Peyer's patch (tissue), 4 donors: ENCODE measurements at places on chromosomes 7 and 10. TPM values are rescaled to one million over a fixed set of nuclear protein-coding genes. Genes with fewer than 3 reads are reported as not detected.

The NPC1L1 gene
- total RNA-seq, result not detected

- no peak for DNase-seq
These were observed 141.8 kb downstream of the C7orf25 start for GRCh38 chr7:42770114-42770513.

DNA sequence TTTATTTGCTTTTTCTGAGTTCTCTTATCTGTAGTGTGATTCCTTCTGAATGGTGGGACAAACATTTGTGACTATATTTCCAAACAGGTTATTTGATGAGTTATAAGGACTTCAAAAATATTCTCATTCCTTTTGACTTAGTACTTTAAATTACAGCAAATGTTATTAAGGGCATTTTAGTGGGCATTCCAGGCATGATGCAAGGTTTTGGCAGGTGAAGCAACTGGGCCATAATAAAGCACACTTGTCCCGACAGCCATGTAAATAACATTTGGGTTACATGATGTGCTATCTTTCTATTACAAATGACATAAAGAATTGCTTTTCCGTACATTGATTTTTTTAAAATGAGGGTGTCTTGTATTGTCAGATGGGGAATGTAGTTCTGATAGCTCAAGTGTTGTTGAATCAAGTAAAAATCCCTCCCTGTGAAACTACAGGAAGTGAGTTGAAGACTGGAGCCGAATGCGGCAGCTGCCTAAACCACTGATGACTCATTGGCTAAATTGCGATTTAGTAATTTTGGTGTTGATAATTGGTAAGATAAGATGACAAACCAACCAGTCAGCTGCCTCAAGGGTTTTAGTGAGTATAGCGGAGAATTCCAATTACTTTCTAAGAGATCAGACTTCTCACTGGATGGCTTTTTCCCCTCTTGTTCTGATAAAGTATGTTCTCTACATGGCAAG is 231.3 kb upstream of the NPY start:
- no peak for DNase-seq

- DNase-seq, result no peak
These were observed 51.8 kb upstream of the CHST3 start for GRCh38 chr10:71912431-71912830.

- peak; percentile 78 for DNase-seq
These were observed 104.4 kb upstream of the LRRC4 start for GRCh38 chr7:128135515-128136214.

- DNase-seq, result no peak
These were observed 638 bp downstream of the IQCE start for GRCh38 chr7:2559283-2559950.

DNA sequence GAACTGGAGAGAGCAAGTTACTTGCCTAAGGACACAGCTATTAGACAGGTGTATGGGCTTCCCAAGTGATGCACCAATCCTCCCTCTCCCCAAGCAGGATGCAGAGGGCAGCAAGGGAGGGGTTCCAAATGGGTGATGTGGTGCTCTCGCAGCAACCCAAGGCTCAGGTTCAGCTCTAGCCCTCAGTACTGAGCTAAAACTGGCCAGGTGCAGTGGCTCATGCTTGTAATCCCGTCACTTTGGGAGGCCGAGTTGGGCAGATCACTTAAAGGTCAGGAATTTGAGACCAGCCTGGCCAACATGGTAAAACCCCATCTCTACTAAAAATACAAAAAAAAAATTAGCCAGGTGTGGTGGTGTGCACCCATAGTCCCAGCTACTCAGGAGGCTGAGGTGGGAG is 40.7 kb downstream of the GPRIN2 start:
- peak; percentile 43 for DNase-seq

The C10orf53 gene
- total RNA-seq, result not detected

DNA sequence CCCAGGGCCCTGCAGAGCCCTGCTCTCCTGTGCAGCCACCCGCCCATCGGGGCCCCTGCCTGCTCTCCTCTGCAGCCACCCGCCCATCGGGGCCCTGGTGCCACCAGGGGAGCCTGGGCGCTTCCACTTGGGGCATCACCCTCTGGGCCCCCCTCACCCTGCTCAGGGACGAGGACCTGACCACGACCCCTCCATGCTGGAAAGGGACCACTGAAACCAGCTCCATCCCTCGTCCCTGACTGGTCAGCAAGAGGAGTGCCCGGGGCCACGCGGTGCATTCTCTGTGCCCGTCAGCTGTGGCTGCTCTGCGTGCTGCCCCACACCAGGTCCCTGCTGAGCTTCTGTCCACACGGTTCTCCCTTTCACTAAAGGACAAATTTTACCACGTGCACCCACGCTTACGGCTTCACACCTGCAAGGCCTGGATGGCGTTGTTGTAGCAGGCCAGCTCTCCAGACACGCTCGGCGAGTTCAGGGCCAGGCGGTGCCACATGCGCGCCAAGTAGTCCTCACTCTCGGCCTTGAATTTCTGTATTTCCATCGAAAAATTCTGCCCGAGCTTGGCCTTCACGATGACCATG is 57.6 kb downstream of the CFAP46 start:
- no peak for DNase-seq

DNA sequence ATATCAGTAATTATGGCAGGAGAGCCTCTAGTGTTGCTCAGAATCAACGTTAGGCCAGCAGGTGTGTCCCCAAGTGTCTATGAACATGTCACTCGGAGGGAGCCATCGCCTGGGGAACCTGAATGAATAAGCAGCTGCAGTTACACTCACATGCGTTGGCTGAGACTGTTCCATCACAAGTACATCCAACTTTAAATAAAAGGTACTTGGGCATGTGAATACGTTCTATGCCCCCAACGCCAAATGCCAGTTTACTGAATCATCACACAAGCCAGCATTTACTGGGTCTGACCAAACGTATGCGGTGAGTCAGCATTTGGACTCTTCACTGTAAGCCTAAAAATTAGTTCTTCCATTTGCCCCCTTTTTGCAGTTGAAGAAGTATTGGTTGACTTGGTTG is 207.6 kb upstream of the PLXNA4 start:
- DNase-seq, result no peak

DNA sequence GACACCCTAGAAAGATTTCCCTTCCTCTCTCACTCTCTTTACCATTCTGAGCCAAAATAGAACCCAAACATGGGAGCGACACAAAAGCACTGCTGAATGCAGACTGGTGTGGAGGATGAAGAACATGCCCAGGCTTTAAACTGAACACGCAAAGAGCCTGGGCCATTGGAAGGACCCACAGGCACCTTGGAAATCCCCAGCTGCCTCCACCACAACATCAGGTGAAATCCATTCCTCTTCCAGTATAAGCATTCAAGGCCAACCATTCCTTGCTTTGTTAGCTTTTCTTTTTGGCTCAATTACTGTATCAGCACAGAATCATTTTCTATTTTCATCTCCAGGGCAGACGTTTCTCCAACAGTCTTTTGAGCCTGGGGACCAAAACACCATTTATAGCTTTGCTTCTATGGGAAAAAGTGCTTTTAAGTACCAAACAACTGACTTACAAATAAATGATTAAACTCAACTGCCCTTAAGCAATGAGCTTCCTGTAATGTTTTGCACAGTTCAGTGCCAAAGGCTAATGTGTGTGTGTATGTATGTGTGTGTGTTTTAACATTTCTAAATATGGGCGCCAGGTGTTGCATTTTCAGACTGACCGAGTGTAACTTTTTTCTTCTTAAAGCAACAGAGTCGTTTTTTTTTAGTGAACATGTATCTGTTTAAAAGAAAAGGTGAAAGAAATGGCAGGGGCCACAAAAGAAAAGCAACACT is 16.2 kb upstream of the BLNK start:
- peak; percentile 48 for DNase-seq

DNA sequence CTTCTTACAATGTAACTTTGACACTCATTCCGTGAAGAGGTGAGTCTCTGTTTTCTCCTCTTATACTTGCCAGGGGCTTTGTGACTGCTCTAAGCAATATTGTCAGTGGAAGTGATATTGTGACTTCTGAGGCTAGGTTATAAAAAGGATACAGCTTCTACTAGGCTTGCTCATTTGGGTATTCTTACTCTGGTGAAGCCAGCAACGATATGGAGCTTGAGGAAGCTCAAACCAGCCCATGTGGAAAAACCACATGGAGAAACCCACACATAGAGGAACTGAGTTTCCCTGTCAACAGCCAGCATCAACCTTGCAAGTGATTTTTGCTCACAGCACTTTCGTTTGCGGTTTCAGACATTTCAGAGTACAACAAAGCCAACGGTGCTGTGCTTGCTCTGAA is 149.6 kb upstream of the SEMA3E start:
- DNase-seq, result no peak

DNA sequence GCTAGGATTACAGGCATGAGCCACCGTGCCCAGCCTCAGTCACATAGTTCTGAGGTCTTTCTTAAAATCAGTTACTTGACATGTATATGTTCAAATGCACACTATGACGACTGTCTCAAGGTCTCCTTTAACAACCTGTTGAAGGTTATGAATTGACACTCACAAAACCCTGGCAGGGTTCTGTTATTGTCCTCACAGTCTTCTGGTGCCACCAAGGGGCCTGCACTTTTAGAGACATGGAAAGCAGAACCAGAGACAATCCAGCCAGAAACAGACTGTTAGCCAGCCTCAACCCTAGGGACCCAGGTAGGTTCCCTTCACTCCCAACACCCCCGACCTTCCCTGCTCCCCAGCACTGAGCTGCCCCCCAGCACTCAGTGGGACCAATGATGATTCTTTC is 26.4 kb downstream of the TEX36 start:
- no peak for DNase-seq

The TEX47 gene
- total RNA-seq, result not detected

The IRF5 gene
- total RNA-seq, result 21.5 TPM

GRCh38 chr10:93199191-93199751 is 125.6 kb downstream of the CYP26A1 start:
- DNase-seq, result peak; percentile 54

The SLC26A5 gene
- total RNA-seq, result not detected

The MRLN gene
- not detected for total RNA-seq

GRCh38 chr7:101426303-101427011 is 63.8 kb downstream of the COL26A1 start:
- no peak for DNase-seq

The CLRN3 gene
- total RNA-seq, result 215 TPM

The CCDC6 gene
- total RNA-seq, result 49.6 TPM

The LRRC27 gene
- total RNA-seq, result 17.5 TPM

GRCh38 chr7:38744746-38745145 is 113.6 kb upstream of the AMPH start:
- DNase-seq, result no peak

- no peak for DNase-seq
These were observed 19.1 kb downstream of the ZNRF2 start for GRCh38 chr7:30303312-30304039.

DNA sequence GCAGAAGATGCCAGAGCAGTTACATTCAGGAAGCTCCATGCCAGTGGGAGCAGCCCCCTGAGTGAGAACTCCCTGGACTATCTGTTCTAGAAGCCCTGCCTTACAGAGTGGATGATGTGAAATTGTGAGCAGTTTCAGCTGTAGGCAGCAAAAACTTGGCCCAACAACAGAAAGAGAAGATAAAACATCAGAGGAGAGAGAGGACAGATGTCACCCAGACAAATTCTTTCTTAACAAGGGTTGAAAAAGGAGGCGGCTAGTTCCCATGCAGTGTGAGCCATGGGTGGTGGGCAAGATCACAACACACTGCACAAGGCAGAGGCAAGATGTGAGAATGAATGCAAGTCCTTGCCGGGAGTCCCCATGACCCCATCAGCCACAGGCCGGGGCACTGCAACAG is 46.6 kb upstream of the FXYD4 start:
- no peak for DNase-seq

DNA sequence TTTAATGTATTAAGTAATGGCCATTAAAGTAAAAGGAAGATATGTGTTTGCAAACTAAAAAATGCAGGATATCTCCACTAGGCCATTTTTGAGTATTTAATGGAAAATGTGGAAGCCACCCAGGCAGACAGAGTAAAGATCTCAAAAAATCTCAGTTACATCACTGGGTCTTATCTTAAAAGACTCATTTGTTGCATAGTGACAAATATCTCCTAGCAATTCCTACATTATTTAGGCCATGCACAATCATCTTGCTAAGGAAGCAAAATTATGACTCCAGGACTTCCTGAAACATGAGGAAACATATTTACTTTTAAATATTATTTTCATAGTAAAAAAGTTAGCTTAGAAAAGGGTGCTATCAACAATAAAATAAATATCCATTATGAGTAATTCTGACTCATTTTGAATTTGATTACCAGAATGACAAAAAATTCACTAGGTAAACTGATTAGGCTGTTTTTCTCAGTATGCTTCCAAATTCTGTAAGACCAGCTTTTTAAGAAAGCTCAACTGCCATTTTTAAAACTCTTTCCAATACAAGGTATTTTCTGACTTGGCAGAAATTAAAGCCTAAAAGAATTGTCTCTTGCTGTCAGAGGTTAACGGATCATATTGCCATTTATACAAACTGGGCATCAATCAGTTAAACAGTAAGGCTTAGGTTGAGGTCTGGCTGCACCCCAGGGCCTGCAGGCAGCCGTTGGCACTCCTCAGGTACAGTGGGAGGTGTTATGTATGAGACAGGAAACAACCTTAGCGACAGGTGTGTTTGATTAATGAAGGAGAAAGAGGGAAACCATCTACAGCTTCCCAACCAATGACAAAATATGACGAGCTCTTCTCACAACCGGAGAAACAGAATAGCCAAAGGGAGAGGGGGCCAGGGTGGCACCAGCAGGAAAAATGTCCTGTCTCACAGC is 31.8 kb downstream of the PCLO start:
- no peak for DNase-seq

GRCh38 chr10:24851629-24852028 is 100.8 kb downstream of the PRTFDC1 start:
- DNase-seq, result no peak

GRCh38 chr7:76009672-76010600 is 15.5 kb upstream of the TMEM120A start:
- no peak for DNase-seq

DNA sequence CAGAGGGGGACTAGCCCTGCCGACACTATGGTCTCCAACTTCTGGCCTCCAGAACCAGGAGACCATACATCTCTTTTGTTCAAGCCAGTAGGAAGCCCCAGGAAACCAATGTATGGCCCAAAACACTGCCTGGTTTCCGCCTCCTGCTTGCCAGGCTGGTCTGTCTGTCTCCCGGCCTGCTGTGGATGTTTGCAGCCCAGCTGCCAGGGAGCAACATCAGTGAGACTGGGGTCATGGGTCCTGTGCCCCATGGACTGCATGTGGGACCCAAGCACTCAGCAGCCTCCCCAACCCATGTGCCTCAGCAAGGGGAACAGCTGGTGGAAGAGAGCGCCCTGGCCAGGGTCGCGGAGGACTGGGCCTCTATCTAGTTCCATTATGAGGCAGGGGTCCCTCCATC is 33.4 kb upstream of the NUB1 start:
- no peak for DNase-seq
